ENCODE measurements at places on chromosomes 16 and 17. TPM values are rescaled to one million over a fixed set of nuclear protein-coding genes. Genes with fewer than 3 reads are reported as not detected.
A peak's percentile ranks its signal among the peaks of the same experiment; 100 is the strongest.

The IL17C gene
- not detected for total RNA-seq

The MBTD1 gene
- total RNA-seq: 12.1 TPM

The PCGF2 gene
- 3.7 TPM for total RNA-seq

The ATP2A1 gene
- under 0.01 TPM for total RNA-seq

The ADAP2 gene
- 0.87 TPM for total RNA-seq

DNA sequence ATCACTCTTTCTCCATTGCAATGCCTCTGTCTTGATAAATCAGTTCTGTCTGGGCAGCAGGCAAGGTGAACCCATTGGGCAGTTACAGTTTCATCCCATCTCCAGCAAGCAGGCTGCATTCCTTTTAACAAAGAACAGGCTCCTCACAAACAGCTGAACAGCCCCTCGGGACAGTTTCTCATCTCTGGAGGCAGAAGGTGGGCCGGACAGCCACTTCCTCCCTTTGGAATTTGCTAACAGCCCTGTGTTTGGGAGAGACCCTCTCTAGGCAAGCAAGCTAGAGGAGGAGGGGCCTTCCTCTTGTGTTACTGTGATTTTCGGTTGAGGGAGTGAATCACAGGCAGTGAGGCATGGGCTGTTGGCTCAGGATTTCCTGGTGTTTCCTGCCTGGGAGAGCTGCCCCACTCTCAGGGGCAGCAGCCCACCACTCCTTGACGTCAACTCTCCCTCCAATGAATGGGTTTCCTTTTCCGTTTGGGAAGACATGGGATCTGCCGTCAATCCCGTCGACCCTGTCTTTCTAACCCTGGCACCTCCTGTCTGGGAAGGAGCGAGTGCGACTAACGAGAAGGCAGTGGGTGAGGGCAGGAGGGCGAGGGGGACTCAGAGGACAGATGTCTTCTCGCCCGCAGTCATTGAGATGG, 3.7 kb upstream of the PGS1 start:
- peak; percentile 84 for DNase-seq

GRCh38 chr16:59411961-59412841, 678.1 kb upstream of the GOT2 start:
- DNase-seq: no peak

- no peak for DNase-seq
Observed at GRCh38 chr17:61219460-61219859, 180.2 kb upstream of the TBX2 start.

DNA sequence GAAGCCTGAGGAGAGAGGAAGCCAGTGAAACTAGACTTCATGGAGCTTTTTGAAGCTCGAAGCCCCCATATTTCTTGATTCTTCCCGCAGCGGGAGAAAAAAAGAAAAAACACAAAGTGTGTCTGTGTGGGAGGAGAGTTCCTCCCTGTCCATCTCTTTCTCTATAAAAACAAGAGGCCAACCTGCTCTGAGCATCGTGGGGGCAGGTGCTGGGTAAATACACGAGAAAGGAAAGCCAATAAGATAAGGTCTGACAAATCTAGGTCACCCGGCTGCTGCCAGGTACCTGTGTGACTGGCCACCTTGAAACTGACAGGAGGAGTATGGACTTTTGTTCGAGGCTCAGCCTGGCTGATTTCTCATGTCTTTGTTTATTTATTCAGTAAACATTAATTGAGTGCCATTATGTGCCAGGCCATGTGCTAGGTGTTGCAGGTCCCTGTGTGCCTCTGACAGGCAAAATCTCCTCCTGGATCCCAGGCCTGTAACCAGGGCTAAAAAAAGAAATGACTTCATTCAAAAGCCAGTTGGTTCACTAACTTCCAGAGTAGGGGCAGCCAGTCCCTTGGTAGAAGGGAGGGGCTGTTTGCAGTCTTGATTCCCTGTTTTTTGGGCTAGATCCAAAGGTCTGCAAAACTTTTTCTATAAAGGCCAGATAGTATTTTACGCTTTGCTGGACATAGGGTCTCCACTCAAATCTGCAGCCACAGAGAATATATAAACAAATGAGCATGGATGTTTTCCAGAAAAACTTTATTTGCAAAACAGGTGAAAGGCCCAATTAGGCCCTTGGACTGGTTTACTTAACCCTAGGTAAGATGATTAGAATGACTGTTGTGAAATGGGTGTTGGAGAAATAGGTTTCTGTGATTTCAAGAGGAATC, 35.6 kb downstream of the YPEL2 start:
- peak; percentile 63 for DNase-seq

- no peak for DNase-seq
Observed at GRCh38 chr16:23670137-23670776, 8.4 kb upstream of the PLK1 start.

DNA sequence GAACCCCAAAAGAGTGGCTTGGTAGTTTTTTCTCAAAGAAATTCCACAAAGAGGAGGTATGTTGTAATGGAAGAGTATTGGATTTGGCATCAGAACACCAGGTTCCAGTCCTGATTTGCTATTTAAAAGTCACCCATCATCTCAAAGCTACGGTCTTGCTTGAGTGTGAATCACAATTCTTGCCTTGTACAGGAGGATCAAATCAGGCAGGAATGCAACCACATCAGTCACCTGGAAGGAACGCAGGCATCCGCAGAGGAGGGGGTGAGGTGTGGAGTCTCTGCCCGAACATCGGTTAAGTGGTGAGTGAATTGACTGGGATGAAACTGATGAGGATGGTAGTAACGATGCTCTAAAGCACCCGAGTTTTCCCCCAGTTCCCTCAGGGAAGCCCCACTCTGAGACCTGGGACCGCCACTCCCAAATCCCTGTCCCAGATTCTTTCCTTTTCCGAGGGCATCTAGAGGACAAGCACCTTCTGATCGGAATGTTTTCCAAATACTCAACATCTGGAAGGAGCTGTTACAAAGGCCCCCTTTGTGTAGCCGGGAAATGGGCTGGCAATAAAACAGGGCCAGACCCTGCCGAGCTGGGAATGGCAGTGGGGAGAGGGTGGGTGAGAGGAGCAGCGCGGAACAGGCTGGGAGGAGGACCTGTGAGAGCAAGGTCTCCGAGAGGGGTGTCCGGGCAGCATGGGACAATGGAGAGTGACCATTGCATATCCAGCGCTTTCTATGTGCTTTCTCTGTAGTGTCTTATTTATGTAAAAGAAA, 469.6 kb downstream of the SLC39A11 start:
- no peak for DNase-seq

DNA sequence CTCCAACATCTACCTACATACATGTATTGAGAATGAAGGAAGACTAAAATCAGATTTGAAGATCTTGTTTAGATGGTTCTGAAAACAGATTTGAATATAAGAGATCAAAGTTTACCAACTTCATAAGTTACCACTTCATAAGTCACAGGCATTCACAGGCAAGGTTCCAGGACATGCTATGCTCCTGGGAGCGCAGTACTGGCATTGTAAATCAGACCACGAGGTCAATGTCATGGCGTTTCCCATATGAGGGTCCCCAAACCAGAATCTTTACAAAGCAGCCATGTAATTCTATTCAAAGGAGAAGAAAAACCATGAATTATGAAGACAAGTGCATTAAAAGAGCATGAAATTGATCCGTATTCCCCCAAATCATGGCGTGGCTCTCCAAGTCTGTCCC, 3.0 kb downstream of the CDH11 start:
- no peak for DNase-seq

- no peak for DNase-seq
Observed at GRCh38 chr17:40101367-40102210, 1.2 kb upstream of the NR1D1 start.

DNA sequence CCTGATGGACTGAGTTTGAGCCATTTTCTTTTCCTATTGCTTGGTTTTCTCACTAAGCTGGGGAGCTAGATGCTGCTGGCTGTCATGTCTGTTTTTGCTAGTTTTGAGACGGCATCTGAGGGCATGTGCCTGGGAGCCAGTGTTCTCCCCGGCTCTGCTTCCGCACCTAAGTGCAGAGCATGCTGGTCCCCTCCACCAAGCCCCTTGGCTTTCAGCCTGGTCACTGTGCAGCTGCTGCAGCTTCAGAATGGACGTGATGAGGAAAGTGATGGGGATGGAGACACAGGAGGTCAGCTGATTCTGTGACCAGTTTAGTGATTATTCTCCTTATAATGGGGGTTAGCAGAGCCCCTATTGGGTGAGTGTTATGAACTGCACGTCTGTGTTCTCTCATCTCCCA, 28.5 kb downstream of the DNAH17 start:
- DNase-seq: no peak

DNA sequence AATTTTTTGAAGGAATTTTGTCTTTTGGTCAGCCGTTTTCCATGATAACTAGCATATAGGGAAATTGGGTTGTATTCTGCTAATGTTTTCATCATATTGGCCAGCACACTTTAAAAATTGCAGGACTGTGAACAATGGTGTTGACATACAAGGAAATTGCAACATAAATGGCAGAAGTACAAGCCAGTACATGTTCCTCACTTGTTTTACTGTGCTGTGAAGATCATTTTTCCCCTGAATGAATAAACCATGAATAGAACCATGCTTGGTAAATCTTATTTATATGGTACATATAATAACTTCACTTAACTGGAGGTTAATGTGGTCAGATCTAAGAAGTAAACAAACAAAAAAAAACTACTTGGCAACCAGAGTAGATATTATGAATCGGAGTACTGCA, 22.8 kb downstream of the OMG start:
- DNase-seq: peak; percentile 65

DNA sequence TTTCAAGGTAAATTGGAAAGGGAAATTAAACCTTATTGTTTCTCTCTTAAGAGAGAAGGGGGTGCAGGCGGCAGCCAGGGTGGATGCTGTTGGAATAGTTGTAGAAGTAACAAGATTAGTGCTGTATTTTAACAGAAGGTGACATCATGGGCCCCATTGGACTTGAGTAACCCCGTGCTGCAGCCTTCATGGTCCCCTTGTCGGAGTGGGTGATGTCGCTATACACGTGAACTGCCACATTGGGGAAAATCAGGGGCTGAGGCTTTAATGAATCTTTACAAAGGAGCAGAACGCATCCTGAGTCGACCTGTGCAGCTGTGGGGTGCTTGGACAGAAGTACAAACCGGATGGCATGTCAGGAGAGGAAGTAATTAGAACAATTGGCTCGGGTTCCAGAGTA, 3.2 kb downstream of the SNX11 start:
- DNase-seq: no peak

- no peak for DNase-seq
Observed at GRCh38 chr17:1096215-1096614, 83.6 kb downstream of the ABR start.

- no peak for DNase-seq
Observed at GRCh38 chr17:63962298-63962744, 10.4 kb downstream of the SCN4A start.

All from lung microvascular endothelial cell (primary cell).